ENCODE measurements at places on chromosomes 12 and 14.

DNA sequence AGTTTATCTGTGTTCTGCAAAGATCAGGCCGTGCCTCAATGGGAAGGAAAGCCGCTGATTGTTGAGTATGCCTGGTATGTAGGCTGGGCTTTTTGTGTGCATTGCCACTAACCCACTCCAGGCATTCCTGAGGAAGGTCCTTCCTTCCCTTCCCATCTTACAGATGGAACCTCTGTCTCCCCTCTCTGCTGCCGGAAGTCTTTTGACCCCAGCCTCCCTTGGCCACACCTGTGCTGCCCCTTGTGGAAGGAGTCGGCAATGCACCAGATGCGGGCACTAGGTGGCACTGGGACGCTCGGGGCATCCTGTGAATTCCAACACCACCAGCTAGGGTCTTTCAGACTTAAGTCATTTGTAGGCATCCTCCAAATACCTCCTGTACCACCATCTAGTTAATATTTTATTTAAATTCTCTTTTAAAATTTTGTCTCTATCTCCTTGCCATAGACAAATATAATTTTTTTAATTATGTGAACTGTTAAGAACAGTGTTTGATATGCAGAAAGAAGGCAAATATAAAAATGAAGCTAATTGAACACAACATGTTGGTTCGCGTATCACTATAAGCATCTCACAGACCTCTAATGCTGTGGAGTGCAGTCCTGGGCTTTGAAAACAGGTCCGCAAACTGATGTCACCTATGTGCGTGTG is 99.6 kb downstream of the RIN3 start:
- no peak for DNase-seq

DNA sequence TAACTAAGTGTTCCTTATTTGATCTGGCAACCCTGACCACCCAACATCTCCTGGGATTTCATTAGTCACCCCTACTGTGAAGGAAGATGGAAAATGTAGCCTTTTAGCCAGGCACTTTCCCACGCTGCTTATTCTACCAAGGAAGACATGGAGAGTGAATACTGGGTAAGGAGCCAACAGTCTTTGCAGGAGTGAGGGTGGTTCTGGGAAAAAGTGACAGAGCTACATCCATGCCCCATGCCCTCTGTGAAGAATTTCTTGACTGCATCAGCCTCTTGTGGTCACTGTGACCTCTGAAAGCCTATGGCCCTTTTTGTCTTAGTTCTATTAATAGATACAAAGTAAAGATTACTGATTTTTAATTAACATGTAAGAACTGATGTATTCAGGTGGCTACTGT is 196.0 kb upstream of the EEA1 start:
- DNase-seq = no peak

DNA sequence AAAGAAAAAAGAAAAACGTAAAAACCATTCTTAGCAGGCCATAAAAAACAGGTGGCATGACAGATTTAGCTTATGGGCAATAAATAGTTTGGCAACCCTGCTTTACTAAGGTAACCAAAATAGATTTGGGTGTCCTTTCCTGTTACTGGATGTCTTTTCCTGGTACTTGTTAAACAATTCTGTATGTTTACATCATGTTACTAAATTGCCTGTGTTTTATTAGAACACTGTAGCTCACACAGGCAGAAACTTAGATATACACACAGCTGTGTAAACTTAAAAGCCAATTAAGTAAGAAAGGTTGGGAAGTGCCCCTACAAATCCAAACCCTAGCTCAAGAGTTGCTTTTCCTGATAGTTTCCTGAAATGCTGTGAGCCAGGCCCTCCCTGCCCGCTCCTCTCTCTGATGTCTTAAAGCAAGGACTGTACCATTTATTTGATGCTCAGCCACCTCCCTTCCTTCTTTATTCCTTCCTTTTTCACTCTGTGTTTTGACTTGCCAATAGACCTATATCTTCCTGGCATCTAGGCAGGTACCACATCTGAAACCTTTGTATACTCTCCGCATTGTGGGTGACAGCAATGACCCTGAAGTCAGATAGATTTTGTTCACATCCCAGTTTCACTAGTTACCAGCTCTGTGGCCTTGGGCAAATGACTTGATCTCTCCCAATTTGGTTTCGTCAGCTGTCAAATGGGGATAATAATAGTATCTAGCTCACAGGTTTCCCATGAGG is 3.7 kb upstream of the CAMKK2 start:
- no peak for DNase-seq

- DNase-seq = no peak
These were observed 25.3 kb downstream of the TMEM63C start for GRCh38 chr14:77206877-77207389.

GRCh38 chr12:119409043-119409442 is 74.5 kb downstream of the CCDC60 start:
- no peak for DNase-seq

GRCh38 chr14:22623047-22623446 is 21.1 kb downstream of the OR6J1 start:
- no peak for DNase-seq

DNA sequence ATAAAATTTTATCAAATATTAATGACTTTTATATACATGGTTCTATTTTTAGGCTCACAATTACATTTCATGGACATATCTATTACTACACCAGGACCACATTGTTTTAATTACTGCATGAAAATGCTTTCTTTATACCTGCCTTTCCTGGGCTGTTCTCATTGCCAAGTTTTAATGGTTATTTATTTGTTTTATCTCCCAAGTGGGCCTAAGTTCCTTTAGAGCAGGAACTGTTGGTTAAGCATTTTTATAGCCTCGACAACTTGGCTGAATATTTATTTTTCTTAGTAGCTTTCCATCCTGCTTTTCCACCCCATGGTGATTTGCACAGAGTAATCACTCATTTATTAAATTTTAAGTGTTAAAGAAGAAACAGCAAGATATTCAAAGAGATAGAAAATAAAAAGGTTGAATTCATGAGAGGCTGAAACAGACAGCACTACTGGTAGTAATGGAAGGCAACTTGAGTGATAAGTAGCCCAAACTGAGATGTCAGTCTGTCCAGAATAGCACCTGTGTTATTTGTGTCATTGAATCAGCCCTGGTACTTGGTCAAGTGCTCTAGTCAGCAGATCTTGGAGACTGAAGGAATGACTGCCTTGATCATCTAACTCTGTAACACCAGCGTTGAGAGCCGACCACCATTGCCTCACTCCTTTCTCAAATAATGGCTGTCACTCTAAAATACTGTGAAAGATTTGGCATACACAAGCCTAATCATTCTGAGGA is 119.1 kb upstream of the EGLN3 start:
- DNase-seq = no peak

GRCh38 chr12:12467688-12468261 is 94.9 kb downstream of the DUSP16 start:
- no peak for DNase-seq

- DNase-seq = peak; percentile 8
These were observed 22.5 kb downstream of the MRPS35 start for GRCh38 chr12:27733052-27733656.

- DNase-seq = no peak
These were observed 76.4 kb downstream of the C12orf50 start for GRCh38 chr12:87952850-87953249.

GRCh38 chr12:48084841-48085460 is 20.9 kb downstream of the SENP1 start:
- no peak for DNase-seq

GRCh38 chr14:61569812-61570548 is 125.3 kb upstream of the HIF1A start:
- DNase-seq = no peak

- no peak for DNase-seq
These were observed 377.4 kb downstream of the ETNK1 start for GRCh38 chr12:23002381-23002780.

DNA sequence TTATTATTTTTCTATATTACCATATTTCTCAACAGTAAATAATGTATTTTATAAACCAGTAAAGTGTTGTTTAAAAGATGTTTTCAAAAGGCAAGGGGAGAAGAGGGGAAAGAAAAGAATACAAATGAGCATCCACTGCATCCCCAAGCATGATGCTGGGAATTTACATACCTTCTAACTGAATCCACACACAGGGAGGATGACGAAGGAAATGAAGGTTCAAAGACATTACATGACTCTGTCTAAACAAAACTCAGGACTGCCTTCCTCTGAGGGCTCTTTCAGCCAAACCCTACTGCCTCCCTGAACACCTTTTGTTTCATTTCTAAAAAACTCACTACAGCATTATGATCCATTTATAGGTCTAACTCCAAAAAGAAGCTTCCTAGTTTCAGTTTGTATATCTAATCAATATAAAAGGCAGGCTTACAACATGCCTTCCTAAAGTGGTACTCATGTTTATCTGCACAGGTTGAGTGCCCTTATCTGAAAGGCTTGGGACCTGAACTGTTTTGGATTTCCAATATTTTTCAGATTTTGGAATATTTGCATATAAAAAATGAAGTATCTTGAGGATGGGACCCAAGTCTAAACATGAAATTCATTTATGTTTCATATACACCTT is 30.3 kb downstream of the DICER1 start:
- DNase-seq = no peak

GRCh38 chr12:43852744-43853143 is 16.9 kb downstream of the TMEM117 start:
- no peak for DNase-seq

DNA sequence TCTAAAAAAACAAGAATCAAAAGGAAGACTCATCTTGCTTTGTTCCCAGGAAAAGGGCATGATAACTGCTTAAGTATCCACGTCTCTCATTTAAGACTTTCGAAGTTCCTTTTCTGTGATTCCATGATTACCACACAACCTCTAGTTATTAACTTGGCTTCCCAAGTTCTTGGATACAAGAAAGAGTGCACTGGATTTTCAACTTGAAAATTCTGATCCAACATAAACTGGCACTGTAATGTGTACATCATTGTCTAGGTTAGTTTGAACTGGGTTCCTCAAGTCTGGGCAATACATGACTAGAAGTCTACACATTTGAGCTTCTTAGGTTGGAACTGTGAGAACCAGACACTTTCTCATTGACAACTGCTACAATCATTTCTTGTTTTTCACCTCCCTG is 1.6 kb downstream of the KLHL28 start:
- no peak for DNase-seq

DNA sequence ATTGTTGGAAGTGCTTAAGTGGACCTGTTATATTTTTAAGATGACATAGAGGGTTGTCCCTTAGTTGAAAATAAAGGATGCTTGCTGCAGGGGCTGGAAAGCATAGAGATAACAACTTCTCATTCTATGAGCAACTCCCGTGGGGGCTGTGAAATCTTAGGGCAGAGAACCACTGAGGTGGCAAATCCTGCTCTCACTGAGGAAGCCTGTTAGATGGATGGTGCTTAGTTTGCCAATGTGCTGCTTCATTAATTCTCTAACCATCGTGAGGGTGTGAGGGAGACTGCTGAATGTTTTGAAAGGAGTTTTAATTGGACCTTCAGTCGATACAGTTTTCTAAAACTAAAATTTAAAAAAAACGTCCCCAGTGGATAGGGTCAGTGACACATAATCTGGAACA is 46.5 kb downstream of the PTPRO start:
- DNase-seq = no peak

All from fibroblast of skin of left biceps (primary cell).